CD4-positive, alpha-beta T cell treated with Interleukin-17A for 4 hours (primary cell): ENCODE measurements at places on chromosomes 4 and X.

GRCh38 chr4:72817012-72817411, 248.0 kb upstream of the ADAMTS3 start:
- no peak for DNase-seq

DNA sequence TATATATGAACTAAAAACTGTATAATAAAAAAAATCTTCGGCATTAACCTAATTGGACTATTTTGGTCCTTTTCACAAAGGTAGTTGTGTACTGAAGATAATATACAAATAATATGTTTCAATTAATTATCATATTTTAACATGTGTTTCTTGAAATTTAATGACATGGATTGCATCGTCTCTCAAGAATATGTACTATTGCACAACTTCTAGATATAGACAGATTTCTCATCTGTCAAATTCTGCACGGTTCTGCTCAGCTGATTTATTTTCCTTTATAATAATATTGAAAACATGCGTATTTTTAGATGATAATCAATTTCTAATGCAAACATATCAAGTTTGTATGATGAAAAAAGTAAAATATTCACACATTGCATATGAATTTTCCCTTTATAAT, 498.7 kb upstream of the PABPC4L start:
- no peak for DNase-seq

GRCh38 chrX:37785569-37785968, 5.7 kb downstream of the CYBB start:
- DNase-seq: no peak

GRCh38 chrX:17608888-17609287, 128.4 kb upstream of the SCML1 start:
- DNase-seq: no peak

DNA sequence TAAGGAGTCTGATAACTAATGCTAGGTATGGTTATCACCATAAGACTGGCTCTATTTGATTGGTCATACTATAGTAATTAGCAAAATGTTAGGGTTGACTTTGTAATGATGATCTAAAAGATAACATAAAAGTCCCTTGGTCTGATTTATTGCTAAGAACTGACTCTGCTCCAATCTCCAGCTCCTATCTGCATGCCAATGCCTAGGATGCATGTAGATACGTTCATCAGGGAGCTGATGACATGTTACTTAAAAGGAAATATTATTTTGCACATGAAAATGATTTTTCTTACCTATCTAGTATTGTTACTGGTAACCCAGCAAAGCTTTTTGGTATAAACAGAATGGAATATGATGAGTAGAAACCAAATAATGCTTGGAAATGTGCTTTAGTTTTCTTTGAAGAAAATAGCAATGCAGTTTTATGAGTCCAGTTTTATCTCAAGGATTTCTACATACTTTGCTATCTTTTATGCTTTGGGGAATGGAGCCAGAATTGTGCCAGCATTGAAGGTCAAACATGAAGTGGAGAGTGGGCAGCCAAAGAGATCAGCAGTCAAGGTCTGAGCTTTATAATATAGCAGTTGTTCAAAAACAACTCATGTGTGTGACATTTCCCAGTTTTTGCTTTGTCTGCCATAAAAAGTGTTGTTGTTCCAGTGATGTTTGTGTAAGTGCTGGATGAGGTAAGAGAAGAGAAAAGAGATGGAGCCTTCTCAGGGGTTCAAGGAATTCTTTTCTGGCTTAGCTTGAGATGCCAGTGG, 121.0 kb downstream of the ARHGAP24 start:
- DNase-seq: no peak

GRCh38 chrX:926991-927390, 285.5 kb downstream of the CRLF2 start:
- no peak for DNase-seq

DNA sequence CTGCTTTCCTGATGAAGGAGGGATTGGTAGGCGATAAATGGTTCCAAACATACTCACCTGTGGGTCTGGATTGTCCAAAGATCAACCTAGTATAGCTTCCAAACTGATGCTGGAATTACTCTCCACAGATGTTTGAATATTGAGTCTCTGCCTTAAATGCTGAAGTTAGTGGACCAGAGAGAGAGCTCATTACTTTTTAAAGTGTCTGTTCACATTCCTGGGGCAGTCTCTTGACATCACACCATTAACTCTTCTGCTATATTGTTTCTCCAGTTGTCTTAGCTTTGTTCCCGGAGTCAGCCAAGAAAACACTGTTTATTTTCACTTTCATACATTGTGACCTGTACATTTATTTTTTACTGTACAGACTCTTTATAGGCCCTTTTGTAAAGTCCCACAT, 35.4 kb downstream of the ARHGEF38 start:
- DNase-seq: no peak

- no peak for DNase-seq
Measured at GRCh38 chrX:39603230-39603629, 494.5 kb downstream of the BCOR start.

DNA sequence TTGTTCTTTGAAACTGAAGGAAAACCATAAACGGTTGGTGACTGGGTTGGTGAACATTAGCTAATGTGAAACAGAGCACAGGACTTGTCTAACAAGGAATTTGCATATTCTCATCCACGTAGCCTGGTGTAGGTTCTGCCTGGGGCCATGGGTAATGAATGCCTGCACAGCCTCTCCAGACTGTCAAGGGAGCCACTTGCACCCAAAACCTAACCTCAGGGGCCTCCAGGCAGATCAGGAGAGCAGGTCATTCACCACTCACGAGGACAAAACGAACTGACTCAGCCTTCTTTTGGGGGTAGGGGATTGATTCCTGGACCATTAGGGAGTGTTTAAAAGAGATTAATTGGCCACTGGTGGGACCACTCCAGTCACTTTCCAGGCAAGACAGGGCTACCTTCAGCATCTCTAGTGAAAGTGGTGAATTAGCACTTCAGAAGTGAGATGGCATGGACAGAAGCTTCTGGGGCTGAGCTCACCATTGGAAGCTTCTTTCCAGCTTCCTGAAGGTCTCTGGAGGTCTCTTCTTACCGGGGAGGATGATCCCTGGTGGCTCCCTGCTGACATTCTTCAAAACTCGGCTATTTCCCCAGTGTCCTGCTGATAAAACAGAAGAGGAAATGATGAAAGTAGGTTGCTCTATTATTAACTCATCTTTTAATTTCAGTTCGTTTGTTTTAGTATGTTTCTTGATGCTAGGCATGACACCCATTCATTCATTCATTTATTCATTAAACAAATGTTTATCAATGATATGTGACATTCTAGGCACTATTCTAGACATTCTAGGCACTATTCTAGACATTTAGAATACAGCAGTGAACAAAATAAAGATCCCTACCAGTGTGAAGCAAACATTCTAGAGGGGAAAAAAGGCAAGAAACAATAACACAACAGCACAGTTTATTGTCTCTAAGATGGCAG, 104.5 kb upstream of the LNX1 start:
- no peak for DNase-seq

- peak; percentile 63 for DNase-seq
Measured at GRCh38 chr4:142405021-142405694, 440.9 kb downstream of the INPP4B start.

DNA sequence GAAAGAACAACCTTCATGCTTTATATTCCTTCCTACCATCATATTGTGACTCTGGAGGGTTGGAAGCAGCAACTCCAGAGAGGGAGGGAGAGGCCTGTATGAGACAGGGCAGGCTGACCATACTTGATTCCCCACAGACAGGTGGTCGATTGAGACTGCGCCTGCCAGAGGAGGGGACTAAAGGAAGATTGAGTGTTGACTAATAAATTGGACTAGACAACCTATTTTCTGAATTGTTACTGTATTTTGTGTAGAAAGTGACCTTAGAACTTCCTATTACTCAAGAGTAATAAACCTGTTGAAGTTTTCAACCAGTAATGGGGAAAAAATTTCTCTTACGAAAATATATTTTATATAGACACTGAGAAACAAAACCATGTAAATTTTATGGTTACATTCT, 301.5 kb downstream of the INPP4B start:
- DNase-seq: no peak

DNA sequence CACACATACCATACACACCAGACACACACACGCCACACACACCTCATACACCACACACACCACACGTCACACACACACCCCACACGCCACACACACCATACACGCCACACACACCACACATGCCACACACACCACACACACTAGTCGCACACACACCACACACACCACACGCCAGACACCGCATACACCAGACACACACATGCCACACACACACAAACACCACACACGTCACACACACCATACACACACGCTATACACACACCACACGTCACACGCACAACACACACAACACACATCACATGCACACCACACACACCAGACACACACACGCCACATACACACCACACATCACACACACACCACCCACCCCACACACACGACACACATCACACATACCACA, 32.0 kb downstream of the FAM53A start:
- no peak for DNase-seq

DNA sequence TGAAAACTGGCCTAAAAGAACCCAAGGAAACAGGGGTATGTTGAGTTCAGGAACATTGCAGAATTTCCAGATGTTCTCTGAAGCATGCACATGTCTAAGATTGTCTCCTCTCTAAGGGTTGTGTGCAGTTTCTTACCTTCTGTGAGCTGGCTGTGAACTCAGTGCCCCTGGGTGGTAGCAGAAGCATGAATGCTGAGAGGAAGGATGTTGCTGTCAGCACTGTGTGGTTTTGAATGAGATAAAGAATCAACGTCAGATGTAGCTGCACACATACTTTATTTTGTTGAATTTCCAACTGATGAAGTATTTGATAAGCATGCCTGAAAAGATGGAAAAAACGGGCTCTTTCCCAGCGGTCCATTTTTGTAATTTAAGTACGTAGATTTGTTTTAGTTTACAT, 23.8 kb upstream of the CD38 start:
- DNase-seq: peak; percentile 59

DNA sequence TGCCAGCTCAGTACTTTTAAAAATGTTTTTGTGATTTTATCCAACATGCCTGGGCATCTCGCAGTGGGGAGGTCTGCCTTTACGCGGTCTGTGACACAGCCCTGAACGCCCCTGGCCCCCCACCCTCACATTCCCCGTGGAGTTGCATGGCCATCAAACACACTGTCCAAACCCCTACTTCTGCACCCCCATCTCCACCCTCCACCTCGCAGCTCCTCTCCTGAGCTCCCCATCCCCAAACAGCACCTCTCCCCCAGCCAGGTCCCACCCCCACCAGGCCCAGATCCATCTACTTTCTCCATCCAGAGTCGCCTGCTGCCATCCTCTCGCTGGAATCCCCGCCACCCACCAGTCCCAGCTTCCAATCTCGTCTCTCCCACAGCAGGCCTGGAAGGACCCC, 9.5 kb downstream of the ZFYVE28 start:
- DNase-seq: no peak

DNA sequence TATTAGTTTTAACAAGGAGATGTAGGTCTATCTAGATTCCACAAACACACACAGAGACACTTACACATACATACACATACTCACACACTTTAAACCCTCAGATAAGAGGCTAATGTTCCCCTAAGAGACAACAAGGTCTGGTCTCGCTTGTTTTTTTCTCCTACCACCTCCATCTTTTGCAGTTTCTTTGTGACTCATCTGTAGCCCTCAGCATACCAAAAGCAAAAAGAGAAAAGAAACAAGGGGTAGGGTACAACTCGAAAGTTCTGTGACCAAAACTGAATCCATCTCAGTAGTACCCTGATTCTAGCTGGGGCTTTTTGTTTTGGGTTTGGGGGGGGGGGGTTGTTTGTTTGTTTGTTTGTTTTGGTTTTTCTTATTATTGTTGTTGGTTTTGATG, 12.2 kb upstream of the EXOSC9 start:
- DNase-seq: no peak

GRCh38 chr4:10083331-10083771, 33.2 kb downstream of the WDR1 start:
- no peak for DNase-seq

DNA sequence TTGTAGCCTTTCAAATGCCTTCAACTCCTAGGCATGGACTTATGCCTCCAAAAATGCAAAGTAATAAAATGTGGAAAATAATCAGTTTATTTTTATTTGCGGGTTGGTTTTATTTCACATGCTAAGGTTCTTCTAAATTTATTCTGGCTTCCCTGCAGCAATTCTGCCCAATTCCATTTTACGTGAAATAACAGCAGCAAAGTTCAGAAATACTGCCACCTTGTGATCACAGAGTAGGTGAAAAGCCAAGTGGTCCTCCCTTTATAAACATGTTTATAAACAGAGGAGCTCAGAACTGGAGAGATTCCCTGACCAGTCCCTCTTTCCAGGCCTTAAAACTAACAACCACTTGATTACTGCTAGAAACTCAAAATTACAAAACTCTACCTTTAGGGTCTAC, 14.7 kb upstream of the DCHS2 start:
- DNase-seq: no peak

DNA sequence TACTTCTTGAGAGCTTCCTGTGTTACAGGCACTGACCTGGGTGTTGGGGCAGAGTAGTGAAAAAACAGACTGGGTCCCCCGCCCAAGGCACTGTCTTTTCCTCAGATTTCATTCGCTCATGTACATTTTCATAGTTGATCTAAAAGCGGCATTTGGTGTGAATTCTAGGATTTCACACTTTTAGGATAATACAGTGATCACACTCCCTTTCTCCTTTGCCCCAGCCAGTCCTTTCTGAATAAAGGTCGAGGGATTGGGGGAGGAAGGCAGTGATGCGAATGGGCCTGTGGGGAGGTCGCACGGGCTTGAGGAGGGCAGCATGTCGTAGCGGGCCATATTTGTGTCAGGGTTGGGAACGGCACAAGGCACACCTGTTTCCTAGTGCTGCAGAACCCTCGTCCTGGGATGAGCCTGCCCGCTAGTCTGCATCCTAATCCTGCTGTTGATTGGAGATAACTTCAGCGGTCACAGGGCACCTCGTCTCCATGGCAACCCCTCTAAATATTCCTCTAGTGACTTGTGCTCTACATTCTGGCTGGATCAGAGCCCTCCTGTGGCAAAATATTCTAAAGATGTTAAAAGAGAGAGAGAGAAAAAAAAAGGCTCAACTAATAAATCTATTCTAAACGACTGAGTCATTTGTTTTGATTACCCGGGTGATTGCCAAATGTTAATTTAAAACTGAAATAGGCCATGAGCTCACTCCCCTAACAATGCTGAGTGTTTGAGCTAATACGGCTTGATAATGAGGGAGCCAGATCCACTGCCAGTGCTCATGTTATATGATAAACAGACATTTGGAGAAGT, 21.8 kb downstream of the FHL1 start:
- DNase-seq: no peak
